Suppressor macrophage treated with lipopolysaccharide for 1 hour (primary cell): ENCODE measurements at places on chromosomes 13 and 19.

- DNase-seq, result no peak
These were observed 36.7 kb upstream of the DGKH start for GRCh38 chr13:42011601-42012350.

DNA sequence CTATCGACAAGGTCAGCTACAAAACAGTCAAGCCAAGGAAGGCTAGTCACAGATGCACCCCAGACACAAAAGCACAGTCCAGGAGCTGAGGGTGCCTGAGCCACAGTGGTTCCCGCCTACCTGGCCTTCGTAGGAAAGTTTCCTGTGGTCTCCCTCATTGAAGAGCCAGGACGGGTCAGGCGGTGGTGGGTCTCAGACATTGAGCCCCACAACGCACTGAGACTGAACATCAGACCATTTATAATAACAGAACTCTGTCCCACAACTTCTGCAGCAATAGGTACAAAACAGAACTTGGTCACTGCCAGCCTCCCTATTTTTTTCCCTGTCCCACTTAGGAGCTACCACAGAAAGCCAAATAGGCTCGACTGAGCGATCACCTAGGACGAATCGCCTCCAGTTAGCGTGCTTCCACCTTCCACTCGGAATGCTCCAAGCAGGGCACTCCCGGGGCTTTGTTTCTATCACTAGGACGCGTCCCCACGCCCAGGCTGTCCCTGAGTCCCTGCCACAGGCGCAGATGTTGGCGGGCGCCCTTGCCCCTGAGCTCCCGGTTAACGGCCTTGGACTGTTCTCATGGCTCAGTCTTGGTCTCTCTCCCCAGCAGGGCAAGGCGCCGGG, 640 bp upstream of the ZNF544 start:
- no peak for DNase-seq

GRCh38 chr13:113151745-113152690, 6.4 kb upstream of the PROZ start:
- DNase-seq, result peak; percentile 91

- DNase-seq, result peak; percentile 87
These were observed 31.3 kb upstream of the ISYNA1 start for GRCh38 chr19:18469069-18469846.

DNA sequence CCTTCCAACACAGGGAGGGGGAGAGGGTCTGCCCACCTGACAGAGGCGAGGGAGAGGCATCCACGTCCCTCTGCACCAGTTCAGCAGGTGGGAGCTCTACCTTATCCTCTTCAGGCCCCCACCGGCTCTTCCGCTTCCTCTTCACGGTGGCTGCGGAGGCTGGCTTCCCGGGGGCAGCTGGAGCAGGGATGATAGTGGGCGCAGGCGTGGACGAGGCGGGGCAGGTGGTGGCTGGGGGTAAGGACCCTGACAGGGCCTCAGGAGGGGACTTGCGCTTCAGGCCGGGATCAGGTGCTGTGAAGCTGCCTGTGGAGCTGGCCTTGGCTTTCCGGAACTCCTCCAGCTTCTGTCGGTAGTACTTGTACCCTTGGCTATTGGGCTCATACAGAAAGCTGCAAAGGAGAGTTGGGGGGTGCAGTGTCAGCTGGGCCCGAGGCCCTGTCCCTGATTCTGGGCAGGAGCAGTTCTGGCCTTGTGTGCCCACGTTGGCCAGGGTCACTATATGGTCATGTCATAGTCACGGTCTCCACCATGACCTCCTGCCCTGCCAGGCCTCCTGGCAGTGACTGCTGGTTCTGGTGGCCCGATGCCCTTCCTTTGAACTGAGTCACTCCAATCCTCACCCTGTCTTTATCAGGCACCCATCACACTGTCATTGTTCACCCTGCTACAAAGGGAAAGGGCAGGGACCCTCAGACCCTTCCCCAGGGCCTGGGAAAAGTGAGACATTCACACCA, 23.2 kb downstream of the SUGP1 start:
- DNase-seq, result no peak

GRCh38 chr19:39481229-39481545, 549 bp downstream of the TIMM50 start:
- DNase-seq, result no peak

GRCh38 chr13:42270857-42271215, 1.1 kb upstream of the AKAP11 start:
- no peak for DNase-seq

DNA sequence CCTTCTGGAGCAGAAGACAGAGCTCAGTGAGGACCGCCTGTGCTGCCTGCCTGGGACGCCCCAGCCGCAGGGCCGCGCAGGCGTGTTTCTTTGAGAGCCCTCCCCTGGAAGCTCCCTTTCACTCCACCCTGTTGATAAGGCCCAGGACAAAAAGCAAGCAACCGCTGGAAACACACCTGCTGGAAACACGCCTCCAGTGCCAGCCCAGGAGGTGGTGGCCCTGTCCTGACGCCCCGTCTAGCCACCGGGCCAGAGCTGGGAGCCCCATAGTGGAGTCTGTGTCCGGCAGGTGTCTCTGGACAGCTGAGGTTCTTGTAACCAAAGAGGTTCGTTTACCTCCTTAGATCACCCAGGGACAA, 173.8 kb downstream of the KATNAL1 start:
- no peak for DNase-seq

DNA sequence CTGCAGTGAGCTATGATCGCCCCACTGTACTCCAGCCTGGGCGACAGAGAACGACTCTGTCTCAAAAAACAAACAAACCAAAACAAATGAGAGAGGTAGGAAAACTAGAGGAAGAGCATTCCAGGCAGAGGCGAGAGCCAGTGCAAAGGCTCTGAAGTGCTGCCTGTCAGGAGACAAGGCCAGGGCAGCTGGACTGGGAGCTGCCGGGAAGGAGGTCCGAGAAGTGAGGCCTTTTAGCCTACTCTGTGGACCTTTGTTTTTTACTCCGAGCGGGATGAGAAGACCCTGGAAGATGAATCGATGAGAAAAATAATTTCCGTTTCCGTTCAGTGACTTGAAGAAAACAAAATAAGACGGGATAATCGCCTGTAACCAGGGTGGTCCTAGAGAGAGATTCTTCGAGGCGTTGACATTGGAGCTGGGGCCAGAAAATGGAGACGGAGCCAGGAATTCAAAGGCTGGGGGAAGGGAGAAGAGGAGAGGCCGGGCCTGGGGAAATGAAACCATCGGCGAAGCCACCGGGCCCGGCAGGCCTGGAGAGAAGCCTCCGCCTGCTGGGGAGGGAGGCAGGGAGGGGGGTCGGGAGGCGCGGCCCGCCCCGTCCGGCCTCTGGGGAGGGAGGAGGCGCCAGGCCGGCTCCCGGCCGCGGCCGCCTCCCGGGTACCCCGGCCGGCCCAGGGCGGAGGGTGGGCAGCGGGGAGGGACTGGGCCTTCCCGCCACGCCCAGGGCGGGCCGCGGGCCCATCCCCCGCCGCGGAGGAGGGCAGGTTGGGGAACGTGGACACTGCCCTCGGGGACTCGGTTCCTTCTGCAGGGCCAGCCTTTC, 7.8 kb upstream of the SERTAD1 start:
- peak; percentile 97 for DNase-seq

DNA sequence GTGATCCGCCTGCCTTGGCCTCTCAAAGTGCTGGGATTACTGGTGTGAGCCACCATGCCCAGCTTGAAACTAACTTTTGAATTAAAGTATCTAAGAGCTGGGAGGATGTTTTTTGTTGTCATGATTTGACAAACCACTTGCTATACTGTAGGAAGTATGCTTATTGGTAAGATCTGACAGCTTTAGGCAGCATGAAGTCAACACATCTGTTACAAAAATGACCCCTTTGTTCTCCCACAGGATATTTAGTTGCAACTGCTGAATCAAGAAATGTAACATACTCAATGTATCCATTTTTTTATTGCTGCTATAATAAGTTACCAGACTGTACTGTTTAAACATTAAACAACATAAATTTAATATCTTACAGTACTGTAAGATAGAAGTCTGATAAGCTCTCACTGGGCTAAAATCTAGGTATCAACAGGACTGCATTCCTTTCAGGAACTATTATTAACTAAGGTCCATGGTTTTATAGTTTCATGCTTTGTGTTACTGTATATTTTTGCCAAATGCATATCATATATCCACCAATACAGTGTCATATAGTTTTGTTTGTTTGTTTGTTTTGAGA, 22.8 kb upstream of the LRP3 start:
- DNase-seq, result no peak

GRCh38 chr19:35889370-35890112, 10.8 kb downstream of the NFKBID start:
- DNase-seq, result no peak

DNA sequence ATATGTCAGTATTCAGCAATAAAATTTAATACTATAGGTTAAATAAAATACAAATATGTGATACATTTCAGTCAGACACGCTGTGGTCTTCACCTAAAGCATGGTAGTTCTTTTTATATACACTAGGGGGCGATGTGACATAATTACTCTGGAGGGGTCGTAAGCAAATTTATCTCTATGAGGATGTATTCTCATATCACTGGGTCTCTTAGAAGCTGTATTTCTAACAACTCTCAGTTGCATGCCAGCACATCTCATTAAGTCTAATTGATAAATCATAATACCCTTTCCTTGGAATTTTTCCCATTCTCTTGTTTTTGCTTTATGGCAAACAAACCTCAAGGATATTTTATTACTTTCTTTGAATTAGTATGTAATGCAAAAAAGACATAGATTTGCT, 3.9 kb upstream of the PCDH17 start:
- DNase-seq, result peak; percentile 41

DNA sequence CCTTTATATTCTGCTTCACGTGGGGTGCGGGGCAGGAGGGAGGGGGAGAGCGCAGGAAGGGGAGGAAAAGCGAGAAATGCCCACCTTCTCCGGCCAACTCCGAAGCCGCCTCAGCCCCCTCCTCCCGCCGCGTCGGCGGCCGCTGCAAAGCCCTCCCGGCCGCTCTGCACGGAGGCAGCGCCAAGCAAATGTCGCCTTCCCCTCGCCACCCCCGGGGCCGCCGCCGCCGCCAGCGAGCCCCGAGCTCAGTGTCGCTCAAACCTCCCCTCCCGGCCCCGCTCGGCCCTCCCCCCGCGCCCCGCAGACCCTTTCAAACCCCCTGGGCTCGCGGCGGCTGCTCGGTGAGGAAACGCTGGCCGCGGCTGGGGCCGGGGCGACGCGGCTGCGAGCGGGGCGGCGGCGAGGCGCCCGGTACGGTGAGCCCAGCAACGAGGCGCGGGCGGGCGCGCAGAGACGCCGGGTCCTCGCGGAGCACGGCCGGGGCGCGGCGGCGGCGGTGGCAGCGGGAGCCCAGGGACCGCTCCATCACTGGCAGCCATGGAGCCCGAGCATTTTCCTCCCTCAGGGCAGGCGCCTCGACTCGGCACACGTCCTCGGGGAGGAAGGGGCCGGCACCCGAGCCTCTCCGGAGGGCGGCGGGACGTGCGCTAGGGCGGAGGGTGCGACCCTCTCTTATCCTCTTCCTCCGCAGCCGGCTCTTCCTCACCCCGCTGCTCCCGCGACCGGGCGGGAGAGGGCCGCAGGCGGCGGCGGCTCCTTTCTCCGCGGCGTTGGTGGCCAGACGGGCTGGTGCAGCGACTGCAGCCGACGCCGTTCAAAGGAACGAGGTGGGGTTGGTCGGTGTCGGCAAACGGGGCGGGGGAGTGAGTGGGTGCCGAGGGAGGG, 463 bp upstream of the TSC22D1 start:
- peak; percentile 38 for DNase-seq

DNA sequence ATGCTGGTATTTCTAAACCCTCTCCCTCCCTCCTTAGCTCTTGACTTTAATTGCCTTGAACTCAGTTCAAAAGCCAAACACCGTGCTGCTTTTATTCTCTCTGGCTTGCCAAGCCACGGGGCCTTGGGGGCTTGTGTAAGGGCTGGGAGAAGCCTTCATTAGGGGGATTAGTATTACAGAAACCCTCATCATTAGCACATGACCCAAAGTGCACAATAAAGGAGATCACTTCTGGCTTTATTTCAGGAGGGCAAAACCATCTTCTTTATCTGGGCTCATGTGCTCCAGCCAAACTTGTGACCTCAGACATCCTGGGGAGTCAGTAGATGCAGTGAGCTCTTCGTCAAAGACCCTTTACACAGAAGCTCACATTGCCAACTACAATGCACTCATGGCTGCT, at the start of gene DCT:
Gene DCT, minus strand, starts transcription at position 67 of the 400 bp plus-strand sequence. CDS start 427 bp downstream, outside the sequence.
- DNase-seq, result no peak

- DNase-seq, result no peak
These were observed 163.9 kb downstream of the RNF17 start for GRCh38 chr13:24927810-24928404.

GRCh38 chr13:104315606-104316005, 1249.4 kb upstream of the SLC10A2 start:
- DNase-seq, result no peak

- no peak for DNase-seq
These were observed 6.7 kb downstream of the RNU6-9 start for GRCh38 chr19:900043-900301.

GRCh38 chr19:45075301-45076028, 813 bp downstream of the ZNF296 start:
- peak; percentile 95 for DNase-seq

DNA sequence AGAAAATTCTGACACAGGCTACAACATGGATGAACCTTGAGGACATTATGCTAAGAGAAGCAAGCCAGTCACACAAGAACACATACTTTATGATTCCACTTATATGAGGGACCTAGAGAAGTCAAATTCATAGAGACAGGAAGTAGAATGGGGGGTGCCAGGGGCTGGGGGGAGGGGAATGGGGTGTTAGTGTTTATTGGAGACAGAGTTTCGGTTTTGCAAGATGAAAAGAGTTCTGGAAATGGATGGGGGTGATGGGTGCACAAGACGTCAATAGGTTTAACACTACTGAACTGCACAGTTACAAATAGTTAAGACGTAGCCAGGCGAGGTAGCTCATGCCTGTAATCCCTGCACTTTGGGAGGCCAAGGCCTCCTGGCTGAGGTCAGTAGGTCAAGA, 3.5 kb upstream of the ZNF787 start:
- no peak for DNase-seq

DNA sequence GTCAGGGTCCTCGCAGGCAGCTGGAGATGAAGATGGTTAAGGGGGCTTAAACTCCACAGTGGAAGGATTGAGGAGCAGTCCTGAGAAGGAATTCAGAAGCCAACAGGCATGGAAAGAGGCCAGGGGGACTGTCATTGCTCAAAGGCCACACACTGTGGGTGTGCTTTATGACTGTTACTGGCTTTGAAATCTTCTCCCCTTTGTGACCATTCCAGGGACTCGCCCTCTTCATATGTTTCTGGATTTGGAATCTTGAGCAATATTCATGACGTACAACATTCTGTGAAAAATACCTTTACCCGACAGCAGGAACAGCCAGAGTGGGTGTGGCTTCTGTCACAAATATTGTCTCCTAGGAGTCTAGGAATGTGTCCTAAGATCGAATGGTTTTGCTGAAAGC, 16.6 kb downstream of the CEACAM7 start:
- DNase-seq, result no peak

GRCh38 chr19:37655301-37655688, at the start of gene ZFP30:
ZFP30 (minus strand) TSS chr19:37655465; CDS start chr19:37647822, 7,643 bp downstream.
- DNase-seq, result peak; percentile 89

DNA sequence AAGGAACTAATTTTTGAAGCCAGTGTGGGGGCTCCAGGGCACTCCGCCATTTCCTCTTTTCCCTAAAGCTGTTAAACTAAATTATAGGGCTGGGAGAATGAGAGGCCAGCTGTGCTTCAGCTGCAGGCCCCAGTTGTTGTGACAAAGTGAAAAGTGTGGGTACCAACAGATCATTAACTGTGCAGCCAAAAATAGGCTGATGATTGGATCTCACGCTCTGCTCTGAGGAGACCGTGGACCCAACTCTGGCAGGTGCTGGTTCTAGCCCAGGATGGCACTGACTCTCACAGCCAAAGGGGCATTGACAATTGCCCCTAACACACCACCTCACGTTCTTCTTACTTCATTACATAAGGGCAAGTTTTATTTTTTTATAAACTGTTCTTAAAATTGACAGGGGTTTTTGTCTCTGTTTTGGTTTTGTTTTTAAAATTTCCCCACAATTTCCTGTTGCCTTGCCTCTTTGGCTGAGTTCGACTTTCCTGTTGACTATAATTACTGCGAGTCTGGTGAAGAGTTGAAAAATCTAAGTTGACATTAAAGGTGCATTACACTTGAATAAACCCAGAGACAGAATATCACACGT, 391.0 kb downstream of the FGF9 start:
- DNase-seq, result no peak
